ENCODE measurements at places on chromosomes 7 and 10.

DNA sequence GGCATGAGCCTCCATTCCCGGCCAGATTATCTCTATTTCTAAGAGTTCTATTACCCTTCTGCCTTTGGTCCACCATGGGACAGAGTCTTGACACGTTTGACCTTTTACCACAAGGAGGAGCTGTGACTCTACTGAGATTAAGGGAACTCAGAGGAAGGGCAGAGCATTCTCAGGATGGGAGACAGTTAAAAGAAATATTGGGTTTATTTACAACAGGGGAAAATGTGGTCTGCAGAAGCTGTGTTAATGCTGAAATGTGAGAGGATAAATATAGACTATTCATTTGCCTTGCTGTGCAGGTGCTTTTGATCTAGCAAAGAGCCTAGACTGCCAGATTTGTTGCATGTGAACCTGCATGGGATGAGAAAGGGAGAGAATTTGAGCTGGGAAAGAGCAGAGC, 45.8 kb upstream of the PRSS58 start:
- no peak for DNase-seq

DNA sequence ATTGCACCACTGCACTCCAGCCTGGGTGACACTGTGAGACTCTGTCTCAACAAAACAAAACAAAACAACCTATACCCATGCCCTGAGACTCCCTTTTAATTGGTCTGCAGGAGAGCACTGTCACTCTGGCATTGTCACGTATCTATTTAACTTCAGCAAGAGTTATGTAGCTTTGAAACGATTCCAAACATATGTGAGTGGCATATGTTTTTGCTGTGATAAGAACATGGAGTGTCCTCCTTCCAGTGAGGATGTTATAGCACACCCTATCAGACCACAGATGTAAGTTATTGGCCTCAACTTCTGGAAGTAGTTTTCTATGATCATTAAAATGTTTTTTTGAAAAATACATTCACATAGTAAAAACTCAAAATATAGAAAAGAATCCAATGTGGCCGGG, 15.5 kb upstream of the DNAJC12 start:
- DNase-seq, result no peak

DNA sequence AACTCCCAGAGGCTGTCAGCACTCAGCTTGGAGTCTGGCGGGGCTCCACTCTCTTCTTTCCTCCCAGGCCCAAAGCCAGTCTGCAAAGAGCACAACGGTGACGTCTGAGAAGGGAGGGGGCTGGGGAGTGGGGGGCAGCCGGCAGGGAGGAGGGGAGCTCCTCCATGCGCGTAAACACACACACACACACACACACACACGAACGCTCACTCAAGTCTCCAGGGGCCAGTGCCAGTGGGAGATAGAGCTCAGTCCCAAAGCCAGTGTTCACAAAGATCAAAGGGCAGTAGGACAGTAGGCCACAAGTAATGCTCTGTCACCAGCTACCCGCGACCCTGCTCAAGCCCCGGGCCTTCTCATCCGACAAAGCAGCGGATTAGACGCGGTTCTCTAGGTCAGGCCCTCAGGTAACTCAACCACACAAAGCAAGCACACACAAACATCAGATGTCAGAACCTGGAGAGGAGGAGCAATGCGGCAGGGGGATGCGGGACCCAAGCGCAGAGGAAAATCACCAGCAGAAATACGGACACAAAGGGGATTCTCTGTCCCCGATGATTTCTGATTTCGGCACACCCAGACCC, 19.9 kb downstream of the TCAF1 start:
- DNase-seq, result peak; percentile 68

DNA sequence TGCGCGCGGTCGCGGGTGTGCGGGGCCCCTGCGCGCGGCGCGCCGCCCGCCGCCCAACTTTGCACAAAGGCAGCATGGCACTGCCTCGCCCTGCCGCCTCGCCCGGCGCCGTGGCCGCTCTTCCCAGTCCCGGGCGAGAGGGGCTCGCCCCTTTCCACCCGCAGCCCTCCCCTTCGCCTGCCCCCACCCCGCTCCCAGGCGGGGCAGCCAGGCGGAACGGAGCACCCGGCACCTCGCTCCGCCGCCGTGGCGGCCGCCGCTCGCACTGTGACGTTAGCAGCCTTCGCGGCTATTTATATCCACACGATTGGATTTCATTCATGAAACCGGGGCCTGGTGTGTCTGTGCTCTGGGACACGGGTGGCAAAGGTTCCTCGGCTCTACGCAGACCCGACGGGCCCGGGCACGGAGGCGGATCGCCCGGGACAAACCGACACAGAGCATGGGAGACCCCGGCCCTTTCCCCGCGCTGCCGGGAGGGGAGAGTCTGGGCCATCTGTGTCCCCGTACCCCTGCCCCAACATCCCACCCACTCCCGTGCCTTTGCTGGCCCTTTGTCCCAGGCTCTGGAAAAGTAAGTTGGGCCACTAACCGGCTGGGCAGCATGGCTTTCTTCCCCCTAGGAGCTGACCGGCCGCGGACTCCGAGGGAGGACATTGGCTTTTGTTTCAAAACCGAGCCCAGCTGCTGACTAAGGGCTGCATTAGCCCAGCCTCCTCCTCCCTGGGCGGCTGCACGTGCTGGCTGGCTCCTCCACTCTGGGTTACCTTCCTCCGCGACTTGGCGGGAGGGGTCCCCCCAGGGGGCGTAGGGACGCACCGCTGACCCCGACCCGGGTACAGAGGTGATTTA, at the start of gene RHOBTB1:
RHOBTB1 (minus strand) TSS at position 128 of the 852 bp plus-strand sequence. CDS start 32,643 bp downstream, outside the sequence.
- DNase-seq, result peak; percentile 83

DNA sequence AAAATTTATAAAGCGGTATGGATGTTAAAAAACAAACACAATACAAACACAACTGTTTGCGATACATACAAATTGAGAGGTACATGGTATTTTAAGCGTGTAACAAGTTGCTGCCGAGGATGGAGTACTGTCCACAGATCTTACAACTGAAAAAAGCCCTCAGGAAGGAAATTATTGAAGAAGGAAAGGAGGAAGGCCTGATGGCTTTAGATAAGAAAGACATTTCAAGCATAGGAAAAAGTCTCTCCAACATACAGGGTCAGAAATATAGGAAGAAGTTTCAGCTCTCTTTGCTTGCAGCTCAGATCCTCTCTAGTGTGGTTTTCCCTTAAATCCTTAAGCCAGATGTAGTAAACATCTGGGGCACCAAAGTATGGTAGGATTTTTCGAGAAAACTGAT, 25.0 kb downstream of the RBM28 start:
- no peak for DNase-seq

DNA sequence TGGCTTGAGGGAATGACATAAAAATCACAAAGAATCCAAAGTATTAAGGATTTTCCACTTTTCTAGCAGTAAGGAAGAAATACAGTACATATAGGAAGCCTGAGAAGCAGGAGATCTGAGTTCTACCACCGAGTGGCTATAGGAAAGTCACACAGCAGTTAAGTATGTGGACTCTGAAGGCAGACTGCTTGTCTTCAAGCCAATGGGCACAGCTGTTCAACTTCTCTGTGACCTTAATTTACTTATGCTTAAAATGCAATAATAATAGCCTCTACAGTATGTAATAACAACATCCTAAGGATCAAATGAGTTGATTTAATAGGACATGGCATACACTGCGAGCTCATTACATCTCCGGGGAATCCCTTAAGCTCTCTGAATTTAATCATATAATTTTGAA, 68.0 kb downstream of the CTTNBP2 start:
- DNase-seq, result no peak

- DNase-seq, result peak; percentile 64
Observed at GRCh38 chr10:92689663-92690210, at the start of gene HHEX. Gene HHEX, plus strand, starts transcription at chr10:92689955. Its CDS starts 32 bp downstream, at chr10:92689987.

DNA sequence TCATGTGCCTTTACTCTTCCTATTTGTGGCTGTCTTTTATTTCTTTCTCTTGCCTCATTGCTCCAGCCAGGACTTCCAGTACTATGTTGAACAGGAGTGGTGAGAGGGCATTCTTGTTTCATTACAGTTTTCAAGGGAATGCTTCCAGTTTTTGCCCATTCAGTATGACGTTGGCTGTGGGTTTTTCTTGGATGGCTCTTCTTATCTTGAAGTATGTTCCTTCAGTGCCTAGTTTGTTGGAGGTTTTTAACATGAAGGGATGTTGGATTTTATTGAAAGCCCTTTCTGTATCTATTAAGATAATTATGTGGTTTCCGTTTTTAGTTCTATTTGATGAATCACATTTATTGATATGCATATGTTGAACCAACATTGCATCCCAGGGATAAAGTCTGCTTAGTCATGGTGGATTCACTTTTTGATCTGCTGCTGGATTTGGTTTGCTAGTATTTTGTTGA, 96.8 kb downstream of the GLCCI1 start:
- DNase-seq, result no peak

GRCh38 chr10:95480901-95481491, 80.2 kb downstream of the SORBS1 start:
- DNase-seq, result no peak

DNA sequence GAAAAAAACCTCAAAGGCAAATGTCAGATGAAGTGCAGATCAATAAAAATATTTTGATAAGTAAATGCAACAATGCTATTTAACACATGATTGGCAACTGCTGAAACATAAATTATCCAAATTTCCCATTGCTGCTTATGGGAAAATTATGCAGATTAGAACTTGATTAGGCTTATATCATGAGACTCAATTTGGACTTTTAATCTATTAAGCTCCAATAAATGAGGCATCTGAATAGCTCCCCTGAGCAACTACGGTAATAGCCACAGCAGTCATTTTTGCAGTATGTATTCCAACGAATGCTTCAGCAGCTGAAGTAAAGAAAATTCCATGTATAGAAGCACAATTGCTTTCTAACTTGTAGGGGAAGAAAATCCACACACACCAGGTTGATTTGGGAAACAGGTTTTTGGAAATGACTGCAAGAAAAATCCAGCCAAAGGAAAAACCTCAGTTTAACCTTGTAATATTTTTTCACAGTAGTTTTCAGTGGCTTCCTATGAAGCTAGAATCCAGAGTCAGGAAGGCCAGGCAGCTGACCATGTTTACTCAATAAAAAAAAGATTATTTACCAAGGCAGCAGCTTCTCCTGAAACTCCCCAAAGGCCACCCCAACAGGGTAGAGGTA, 716.1 kb downstream of the KCNMA1 start:
- DNase-seq, result no peak

GRCh38 chr10:91590904-91591796, 41.7 kb downstream of the PPP1R3C start:
- no peak for DNase-seq

GRCh38 chr7:5479941-5480517, 56.4 kb upstream of the TNRC18 start:
- no peak for DNase-seq

DNA sequence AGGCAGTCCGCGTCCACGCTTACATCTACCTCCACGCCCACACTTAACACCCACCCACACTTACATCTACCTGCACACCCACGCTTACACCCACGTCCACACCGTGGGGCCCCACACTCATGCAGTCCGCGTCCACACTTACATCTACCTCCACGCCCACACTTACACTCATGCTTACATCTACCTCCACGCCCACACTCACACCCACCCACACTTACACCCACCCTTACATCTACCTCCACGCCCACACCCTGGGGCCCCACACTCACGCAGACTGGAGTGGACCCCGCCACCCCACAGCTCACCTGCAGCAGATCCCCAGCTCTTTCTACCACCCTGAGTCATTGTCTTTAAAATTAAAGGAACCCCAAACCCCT, 32.4 kb upstream of the PWWP2B start:
- peak; percentile 58 for DNase-seq

- DNase-seq, result no peak
Observed at GRCh38 chr7:142334236-142334635, 76.4 kb upstream of the PRSS58 start.

DNA sequence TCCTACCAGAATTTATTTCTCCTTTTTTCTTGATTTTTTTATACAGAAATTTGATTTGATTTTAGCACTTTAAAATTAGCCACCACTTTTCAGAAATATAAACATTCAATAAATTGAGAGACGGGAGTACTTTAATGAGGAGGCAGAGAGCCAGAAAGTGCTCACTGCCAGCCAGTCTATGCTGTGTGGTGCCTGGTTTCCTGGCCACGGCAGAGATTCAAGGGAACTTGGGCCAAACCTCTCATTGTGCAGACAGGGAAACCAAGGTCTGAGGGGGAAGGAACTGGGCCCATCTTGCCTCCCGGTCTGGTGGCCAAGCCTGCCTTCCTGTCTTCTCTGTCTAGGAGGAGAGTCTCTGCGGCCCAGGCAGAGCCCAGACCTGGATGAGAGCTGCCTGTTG, 25.9 kb downstream of the ADAMTS14 start:
- no peak for DNase-seq

DNA sequence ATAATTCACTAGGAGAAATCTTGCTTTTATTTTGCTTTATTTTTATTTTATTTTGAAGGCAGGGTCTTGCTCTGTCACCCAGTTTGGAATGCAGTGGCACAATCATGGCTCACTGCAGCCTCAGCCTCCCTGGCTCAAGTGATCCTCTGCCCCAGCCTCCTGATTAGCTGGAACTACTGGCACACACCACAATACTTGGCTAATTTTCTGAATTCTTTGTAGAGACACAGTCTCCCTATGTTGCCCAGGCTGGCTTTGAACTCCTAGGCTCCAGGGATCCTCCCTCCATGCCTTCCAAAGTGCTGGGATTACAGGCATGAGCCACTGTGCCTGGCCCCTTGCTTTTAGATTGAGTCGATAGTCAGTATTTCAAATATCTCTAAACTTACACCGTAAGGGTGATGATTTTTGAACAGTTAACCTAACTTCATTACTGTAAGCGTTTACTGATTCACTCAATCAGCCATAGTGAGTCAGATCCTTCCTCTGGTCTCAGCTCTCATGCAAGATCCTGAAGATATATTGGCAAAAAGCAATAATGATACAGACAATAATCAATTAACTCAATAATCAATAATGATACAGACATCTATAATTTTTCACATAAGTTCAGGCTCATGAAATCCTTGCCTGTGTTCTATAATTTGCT, 239.5 kb downstream of the KIAA1217 start:
- no peak for DNase-seq

DNA sequence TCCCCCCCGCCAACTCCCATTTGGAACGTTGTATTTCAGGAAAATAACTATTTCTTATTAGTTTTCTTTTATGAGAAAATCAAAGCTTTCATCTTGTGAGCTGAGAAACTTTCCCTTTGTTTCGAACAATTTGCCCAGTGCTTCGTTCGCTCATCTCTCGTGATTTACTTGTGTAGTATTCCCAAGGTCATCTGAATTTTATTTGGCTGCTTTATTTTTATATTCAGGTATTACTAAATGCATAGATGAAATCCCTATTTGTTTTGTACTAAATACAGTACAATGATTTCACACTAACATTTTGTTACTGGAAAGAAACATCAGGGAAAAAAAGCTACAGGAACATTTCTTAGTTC, 12.0 kb upstream of the EBLN1 start:
- no peak for DNase-seq

- no peak for DNase-seq
Observed at GRCh38 chr7:48389977-48390376, 218.7 kb downstream of the ABCA13 start.

DNA sequence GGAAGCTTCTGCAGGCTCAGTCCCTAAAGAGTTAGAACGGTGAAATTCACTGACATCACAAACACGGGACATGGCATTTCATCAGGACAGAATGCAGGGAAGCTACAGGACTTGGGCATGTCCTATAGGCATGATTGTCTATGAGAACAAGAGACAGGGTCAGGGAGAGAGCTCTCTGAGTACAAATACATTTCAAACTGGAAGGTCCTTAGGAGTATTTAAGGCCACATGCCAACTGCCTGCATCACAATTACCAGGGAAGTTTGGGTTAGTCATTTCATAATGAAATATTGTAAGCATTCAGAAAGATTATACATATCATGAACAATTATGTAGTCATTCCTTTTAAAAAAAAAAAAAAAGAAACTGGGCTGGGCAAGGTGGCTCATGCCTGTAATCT, 71.3 kb downstream of the CREB3L2 start:
- no peak for DNase-seq

Measured in sciatic nerve (tissue), 2 donors.